ENCODE measurements at places on chromosomes 3 and 15.

DNA sequence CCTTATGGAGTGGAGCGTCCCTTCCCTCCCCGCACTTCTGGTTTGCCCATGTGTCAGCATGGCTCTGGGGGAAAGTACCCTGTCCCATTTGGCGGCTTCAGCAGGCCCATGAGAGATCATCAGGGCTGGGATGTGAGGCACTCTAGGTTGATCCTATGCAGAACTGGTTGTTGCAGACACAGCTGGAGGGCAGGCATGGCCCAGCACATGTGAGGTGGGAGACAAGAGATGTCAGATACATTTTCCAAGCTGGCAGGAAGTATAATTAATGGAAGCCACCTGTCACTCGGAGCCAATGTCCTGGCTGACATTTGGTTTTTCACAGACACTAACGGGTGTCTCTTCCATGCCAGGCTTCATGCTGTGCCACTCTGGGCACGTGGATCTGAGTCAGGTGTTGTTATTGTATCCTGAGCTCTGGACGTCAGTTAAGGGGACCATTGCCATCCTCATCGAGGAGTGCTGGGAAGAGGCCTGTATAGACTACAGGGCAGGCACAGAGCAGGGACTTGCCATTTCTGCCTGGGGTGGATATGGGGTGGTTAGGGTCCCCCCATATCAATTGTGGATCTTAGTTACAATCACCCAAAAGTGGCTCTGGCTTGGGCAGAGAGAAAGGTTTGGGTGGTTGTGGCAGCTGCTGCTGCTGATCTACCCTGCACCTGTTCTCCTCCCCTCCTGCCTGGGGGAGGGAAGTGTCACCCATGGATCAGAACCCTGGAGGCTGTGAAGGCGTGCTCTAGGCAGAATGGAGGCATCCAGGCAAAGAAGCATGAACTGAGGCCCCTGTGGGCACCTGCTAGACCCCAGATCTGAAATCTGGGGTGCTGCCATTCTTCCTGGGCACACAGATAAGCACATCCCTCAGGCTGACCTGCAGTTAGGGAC, 140.7 kb downstream of the FBLN2 start:
- no peak for DNase-seq

DNA sequence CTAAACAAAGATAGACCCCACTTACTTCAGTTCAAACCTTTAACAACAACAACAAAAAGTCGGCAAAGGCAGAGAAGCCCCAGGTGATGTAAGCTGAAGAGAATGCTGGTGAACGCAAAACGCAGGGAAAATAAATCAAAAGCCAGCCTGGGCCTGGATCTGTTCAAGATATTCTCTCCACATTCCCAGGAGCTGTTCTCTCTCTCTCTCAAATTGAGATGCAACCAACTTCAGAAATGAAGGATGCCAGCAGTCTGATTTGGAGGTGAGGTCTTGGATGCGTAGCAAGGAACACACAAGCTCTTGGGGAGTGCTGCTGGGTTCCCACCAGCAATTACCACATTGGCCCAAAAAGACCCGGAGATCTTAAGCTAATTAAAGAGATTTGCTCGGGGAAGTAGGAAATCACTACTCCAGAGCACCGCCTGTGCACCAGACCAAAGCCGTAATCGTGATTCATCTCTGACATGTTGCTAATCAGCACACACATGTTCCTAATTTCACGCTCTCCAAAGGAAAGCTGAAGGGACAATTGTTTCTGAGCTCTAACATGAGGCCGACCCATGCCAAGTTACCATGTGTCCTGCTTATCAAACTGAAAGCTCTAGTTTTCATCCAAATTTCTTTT, 37.1 kb downstream of the IL17RD start:
- DNase-seq = no peak

DNA sequence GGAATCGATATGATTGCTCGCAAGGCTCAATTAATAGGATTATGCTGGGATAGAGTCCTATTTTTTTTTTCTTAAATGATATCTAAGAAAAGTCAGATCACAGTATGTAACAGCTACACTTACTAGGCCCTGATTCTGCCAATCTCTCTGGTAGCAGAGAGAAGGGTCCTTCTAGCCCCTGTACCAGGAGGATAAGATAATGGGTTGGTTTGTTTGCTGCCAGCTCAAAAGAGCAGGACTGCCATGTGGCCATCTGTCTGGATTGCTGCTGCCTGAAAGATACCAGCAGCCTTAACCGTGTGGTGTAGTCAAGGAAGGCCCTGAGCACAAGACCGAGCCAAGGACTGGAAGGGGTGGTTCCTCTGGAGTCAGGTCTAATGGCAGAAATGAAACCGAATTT, 236.4 kb downstream of the KLF13 start:
- no peak for DNase-seq

DNA sequence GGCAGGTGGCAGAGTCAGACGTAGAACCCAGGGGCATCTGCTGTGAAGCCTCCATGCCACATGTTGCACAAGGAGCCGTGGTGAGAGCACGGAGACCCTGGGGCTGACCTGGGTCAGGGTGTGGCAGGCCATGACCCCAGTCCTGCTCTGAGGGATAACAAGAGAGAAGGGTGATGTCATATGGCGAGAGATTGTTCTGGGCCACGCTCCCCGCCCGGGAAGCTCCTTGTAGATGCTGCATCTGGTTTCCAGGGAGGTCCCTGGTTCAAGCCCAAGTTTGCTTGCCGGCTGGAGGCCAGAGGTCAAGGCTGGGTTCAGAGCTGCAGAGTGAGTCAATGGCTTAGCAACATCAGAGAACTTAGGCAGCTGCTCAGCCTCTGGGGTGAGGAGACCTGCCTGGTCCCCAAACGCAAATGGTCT, 17.3 kb downstream of the FGD5 start:
- no peak for DNase-seq

- DNase-seq = no peak
These were observed 14.7 kb upstream of the CSTA start for GRCh38 chr3:122310361-122310760.

- DNase-seq = no peak
These were observed 20.8 kb upstream of the HCN4 start for GRCh38 chr15:73389539-73389938.

DNA sequence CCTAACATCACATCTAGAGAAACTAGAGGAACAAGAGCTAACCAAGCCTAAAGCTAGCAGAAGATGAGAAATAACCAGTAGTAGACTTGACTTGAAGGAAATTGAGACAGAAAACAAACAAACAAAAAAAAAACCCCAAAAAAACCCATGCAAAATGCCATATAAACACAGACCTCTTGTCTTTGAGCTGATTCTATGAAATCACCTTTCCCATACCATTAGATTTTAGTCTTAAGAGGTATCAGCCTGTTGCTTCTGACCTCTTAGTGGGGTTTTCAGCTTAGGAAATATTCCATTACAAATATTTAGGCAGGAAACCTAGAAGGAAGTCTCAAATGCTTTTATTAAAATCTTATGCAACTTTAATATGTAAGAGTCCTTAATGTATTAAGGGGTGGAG, 23.9 kb upstream of the ST3GAL6 start:
- DNase-seq = no peak

DNA sequence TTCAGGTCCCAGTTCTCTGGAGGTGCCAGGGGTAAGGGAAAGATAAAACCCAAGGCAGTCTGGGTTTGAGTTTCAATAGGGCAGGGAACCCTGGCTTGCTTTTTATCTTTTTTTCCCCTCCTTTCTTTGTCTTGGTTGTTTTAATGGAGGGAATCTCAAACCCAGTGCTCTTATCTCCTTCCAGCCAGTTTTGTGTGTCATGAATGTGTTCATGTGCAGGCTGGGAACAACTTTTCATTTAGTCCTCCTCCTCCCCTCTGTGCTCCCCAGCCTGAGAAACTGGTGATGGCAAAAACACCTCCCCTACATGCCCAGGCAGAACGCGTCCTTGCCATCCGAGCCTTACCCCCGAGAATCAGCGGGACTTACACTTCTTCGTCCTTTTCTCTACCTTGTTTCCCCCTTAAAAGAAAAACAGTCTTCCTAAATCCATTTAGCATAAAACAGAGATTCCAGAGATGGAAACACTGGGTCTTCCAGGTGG, 10.9 kb downstream of the SEMA3G start:
- no peak for DNase-seq

DNA sequence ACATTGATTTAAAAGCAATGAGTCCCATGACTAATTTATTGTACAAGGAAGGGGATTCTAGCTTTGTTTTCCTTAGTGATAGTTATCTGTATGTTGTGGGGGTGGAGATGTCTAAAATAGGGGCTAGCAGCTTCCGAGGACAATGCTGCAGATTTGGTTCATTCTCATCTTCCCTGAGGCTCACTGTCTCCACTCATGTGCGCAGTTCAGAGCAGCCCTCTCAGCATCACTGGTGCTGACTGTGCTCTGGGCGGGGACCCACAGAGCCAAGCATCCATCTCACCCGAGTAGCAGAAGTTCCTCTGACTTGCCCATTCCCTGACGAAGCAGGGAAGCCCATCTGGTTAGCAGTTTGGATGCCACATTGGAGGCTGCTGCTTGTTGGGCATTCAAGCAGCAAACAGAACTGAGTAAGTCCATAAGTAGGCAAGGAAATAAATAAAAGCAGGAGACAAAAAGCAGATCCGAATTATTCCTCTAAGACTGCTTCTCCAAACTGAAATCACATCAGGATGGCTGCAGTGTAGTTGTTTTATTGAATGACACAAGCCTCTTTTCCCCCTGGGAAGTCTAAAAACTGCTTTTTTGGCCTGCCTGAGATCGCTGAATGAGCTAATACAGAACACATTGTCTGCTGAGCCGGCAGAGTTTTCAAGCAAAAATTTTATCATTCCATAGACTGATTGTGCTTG, 27.5 kb downstream of the RARB start:
- no peak for DNase-seq

DNA sequence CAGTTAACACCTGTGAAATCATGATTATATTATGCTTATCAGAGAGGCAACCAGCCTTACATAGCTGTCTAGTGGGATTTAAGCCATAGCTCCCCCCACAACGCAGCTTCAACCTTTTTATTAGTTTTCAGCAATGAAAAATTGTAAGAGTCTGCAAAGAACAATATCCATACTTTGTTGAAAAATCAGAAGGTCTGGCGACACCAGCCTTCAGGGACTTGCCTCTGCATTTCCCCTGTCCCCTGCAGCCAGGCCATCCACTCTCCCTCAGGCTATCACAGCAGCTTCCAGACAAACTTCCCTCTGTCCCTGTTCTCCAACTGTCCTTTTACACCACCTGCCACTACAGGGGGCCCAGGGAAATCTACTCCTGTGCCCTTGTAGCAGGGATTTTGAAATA, 59.9 kb downstream of the SSUH2 start:
- DNase-seq = no peak

GRCh38 chr3:14137004-14137403, 12.2 kb downstream of the TMEM43 start:
- no peak for DNase-seq

GRCh38 chr3:55630280-55630920, 143.3 kb upstream of the WNT5A start:
- DNase-seq = no peak

GRCh38 chr3:182349951-182350517, 443.3 kb upstream of the ATP11B start:
- DNase-seq = no peak

DNA sequence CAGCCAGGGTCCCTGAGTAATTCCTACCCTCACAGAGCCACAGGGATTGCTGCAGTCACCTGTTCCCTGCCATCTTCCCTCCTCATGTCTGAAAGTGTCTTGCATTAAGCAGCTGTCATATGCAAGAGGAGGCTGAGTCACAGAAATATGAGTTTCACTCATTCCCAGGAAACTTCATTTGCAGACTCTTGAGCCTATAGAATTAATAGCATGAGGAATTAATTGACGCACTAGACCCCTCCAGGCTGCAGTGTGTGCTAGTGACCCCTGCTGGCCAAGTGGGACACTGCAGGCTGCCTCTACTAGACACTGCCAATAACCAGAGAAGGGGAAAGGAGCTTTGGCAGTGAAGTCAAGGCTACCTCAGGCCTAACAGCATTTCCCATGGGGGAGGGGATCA, 50.6 kb upstream of the SLC6A1 start:
- DNase-seq = no peak

DNA sequence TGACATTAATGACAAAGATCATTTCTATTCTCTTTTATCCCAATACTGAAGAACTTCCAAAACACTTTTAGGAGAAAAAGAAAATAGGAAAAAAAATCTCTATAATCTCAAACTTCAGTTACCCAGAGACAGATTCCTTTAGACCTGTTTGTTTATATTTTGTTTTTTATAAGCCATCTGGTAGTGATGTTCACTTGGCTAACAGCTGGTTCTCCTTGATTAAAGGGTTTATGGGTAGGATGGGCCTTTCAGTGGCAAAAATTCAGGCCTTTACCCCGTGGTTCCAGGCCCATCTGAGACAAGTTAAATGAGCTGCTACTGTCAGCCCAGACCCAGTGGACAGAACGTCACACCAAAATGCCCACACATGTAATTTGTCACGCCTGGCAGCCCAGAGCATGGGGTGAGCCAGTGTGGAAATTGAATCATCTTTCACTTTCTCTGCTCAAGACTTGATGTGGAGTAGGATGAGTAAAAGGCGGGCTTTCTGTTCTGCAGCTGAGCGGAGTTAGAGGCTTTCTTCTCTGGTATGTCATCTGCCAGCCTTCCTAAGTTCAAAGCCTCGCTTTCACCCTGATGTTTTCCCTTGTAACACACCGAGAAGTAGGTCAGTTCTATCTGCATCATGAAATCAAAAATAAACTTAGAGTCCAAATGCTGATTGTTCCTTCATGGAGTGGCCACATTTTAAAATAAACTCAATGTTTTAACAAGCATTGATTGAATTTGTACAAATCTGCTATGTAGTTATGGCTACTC, 62.5 kb upstream of the SKOR1 start:
- DNase-seq = peak; percentile 50

DNA sequence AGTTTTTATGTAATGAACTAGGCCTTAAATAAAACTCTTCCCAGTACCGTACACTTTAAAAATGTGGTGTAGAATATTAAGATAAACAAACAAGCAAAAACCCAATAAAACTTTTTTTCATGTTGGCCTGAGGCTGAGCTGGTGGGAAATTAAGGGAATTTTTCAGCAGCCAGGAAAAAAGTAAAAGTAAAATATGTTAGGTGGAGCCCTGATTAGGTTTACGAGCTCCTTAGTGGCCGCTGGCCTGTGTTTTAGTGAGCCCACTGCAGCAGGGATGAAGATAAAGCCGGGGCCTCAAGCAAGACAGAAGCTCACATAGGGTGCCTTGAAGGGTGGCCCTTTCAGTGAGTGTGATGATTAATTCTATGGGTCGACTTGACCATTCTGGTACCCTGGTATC, 16.1 kb upstream of the ARL14 start:
- no peak for DNase-seq

- DNase-seq = no peak
These were observed 50.5 kb upstream of the TSEN2 start for GRCh38 chr3:12433823-12434222.

GRCh38 chr3:156260331-156260730, 140.0 kb downstream of the KCNAB1 start:
- no peak for DNase-seq

DNA sequence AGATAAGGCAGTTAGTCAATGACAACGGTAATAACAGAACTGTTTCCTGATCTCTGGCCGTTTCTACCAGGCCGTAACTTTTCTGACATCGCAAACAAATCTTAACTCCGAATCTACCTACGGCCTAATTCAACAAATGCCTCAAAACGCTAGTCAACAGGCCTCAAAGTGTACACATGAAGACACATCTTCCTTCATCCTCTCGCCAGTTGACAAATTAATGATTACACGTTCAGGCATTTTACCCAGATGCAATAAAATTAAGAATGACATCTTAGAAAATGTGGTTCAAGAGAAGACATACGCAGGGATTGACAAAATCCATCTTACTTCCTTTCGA, 1.5 kb downstream of the SFMBT1 start:
- DNase-seq = no peak

- no peak for DNase-seq
These were observed 8.9 kb downstream of the XIRP1 start for GRCh38 chr3:39183211-39184080.

GRCh38 chr3:4401441-4401840, 65.6 kb downstream of the SUMF1 start:
- no peak for DNase-seq

Measured in GM19239 (cell line).